Stimulated activated CD4-positive, alpha-beta T cell treated with anti-CD3 and anti-CD28 coated beads, Interleukin-1b, Interleukin-23, amount 100 ng/mL, for 1 hour (primary cell): ENCODE measurements at places on chromosomes 11 and 22.

DNA sequence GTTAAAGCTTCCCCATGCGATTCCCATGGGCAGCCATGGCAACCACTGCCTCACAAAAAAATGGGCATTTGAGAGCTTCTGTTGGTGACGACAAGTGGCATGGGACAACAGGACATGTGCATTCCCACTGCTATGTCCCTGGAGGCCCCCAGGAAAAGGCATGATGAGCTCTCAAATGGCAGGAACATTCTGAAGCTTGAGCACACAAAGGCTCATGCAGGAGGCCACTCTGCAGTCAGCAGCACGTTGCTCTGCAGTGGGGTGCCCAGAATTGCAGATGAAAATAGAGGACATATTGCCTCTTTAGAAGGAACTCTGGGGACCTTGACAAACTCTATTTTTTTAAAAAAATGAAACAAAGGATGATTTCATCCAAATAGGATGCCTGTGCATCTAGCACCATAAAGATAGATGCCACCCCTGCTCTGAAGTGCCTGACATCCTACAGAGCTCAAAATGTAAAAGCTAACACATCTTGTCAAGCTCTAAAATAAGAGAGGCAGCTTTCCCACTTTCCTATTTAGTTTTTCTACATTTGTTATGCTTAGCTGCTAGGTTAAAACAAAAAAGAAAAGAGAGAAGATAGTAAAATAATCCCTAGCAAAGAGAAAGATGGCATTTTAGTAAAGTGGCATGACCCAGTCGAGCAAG is 277.6 kb upstream of the ZC3H12C start:
- no peak for DNase-seq

DNA sequence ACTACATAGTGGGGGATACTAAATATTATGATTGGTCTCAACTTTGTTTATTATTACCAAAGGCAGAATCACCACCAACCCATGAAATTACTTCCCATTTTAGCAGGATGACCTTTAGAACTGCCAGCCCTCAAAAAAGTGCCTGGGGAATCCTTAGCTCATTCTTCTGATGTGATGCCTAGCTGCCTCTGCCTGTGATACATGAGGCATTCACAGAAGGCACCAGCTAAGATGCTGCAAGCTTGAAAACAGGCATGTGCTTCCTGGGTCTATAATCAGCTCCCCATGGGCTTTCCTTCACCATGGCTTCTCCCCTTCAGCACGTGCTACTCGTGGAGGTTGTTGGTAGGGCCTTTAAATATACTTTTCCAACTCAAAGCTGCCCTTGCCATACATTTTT is 50.4 kb upstream of the ARHGAP20 start:
- DNase-seq, result no peak

GRCh38 chr11:109425554-109425953 is 3.6 kb downstream of the C11orf87 start:
- no peak for DNase-seq

- no peak for DNase-seq
Observed at GRCh38 chr11:82864268-82864667, 36.0 kb downstream of the PRCP start.

DNA sequence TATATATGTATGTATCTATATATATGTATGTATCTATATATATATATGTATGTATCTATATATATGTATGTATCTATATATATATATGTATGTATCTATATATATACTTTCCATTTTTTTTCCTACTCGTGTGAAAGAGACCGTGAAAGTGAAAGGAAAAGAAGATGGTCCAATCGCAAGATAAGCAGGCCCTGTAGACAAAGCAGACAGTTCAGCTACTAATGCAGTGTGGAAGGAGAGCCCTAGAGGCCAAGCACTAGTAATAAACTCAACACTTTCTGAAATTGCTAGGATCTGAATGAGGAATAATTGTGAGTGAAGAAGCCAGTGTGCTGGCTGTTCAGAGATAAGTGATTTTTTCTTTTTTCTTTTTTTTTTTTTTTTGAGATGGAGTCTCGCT is 47.2 kb downstream of the MCHR1 start:
- DNase-seq, result no peak
